Stimulated activated CD8-positive, alpha-beta memory T cell treated with anti-CD3 and anti-CD28 coated beads, Interleukin-15, amount 100 ng/mL, for 1 hour (primary cell): ENCODE measurements at places on chromosomes 3 and 15.

DNA sequence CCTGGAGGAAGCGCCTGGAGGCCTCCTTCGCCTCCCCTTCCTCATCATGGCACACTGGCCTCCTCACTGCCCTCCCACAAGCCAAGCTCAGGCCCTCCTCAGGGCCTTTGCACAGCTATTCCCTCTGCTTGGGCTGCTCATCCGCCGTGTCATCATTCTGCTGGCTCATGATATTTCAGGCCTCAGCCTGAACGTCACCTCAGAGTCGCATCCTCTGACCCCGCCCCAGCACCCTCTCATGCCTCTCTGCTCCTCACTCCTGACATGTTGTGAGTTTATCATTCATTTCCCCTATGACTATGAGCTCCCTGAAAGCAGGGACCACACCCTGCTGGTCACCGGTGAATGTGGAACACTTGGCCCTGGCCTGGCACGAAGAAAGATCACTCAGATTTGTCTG, 20.7 kb upstream of the POC1A start:
- DNase-seq, result no peak

DNA sequence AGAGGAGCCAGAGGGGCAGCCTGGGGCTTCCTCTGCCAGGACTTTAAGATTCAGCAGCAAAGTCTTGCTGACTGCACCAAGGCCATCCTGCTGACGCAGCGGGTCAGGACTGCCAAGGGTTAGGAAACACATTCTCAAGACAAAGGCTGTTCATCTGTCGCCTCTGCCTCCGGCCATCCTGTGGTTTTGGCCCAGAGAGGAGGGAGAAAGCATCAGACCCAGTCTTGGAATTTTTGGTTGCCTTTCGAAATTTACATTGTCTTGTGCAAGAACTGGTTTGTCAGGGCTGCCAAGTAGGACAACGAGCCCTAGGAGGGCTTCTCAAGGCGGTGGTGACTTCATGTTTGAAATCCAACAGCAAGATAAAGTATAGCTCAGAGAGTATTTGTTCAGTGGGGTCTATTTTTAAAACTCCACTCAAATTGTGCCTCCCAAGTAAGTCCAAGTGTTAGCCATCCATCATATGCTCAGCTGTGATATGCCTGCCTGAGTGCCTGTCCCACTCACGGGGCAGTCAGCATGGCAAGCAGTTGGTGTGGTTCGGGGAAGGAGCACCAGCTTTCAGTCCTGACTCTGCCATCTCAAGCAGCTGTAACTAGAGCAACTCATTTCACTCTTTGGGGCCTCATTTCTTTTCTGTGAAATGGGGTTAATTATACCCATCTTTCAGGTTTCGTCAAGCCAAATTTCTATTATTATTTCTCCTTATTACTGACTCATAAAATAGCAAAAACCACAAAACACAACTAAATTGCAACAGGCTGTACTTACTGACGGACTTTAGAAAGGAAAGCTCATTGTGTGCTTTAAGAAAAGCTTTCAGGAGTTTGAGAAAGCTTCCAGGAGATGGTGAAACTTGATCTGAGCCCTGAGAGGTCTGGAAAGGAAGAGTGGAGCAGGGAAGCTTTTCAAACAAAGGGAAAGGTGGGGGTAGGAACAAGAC, 42.4 kb upstream of the RHO start:
- no peak for DNase-seq

GRCh38 chr3:153370680-153371079, 208.7 kb downstream of the RAP2B start:
- no peak for DNase-seq

GRCh38 chr15:23854912-23855659, 168.0 kb upstream of the NDN start:
- DNase-seq, result no peak

- DNase-seq, result no peak
Observed at GRCh38 chr15:23690450-23690852, 3.3 kb upstream of the NDN start.

GRCh38 chr3:58899159-58899952, 150.5 kb downstream of the CFAP20DC start:
- no peak for DNase-seq

DNA sequence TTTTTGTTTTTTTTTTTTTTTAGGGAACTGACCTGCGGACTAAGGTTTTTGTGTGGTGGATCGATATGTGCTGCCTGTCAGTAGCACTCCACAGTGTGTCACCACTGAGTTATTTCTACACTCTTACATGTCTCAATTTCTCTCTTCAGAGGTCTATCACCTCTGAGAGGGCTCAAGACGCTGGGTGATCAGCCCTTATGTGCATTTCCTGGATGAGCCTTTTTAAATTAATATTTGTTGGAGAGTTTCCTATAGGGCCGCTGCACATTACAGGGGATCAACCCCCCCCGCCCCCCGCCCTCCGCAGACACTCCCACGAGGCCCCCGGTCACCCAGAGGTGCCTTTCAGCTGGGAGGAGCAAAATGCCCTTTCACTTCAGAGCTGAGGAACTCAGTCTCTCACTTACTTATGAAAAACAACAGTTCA, 34.5 kb upstream of the AP4E1 start:
- DNase-seq, result no peak

GRCh38 chr15:63553388-63553791, 43.8 kb upstream of the FBXL22 start:
- DNase-seq, result no peak

DNA sequence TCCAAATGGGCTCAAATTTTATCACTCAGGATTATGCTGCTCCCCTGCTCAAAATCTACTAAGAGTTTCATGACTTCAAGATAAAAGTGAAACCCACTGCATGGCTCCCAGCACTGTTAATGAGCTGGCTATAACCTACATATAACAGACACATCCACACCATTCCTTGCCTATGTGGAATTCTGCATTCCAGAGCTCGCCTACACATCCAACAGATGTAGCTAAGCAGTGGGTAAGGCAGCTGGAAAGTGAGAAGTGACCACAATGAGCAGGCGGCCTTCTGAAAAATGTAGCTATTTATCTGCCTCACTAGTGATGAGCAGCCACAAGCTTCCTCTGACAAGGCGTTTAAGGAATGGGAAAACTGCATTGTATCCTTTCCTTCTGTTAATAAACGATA, 92.0 kb upstream of the TRIM42 start:
- no peak for DNase-seq

DNA sequence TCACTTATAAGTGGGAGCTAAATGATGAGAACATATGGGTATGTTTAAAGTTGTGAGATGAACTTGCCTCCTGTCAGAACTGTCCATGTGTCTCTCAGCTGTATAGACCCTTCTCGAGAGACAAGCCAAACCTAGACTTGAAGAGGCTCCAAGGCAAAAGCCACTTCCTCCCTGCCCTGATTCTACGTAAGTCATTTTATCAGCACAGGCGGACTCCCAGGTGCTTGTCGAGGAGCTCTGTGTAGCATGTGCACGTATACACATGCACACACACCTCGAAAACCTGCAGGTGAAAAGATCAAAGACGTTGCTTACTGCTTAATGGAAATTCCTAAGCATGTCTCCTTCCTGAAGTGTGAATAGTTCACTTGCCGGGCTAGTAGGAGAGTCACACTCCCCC, 5.6 kb upstream of the CLEC3B start:
- no peak for DNase-seq

DNA sequence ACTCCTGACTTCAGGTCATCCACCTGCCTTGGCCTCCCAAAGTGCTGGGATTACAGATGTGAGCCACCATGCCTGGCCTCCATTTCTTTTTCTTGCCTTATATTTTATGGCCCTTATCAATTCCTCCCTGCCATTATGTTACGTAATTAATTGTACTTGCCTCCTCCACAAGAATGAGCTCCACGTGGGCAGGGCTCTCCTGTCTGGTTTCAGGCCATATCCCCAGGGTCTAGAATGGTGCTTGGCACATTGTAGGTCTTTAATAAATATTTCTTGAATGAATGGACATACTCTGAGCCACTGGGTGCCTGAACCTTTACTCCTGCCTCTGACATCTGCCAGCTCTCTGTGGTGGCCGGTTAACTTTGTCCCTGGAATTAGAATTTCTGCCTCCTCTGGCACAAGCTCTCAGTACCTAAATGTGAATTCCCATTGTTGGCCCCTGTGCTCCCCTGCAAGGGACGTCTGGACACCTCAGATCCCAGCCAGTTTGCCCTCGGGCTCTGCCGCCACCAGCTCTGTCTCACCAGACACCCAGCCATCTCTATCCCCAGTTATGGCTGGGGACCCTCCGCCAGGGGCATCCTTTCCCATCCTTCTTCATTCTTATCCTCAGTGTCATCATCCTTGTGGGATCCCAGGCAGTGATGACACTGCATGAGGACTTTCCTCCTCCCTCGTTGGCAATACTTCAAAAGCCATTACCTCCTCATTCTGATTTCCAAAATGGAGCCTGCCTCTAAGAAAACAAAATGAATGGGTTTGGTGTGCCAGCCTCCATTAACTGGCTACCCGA, 165.6 kb upstream of the SMAD3 start:
- no peak for DNase-seq
